Fibroblast of skin of scalp (primary cell): ENCODE measurements at places on chromosomes 1 and 21.

DNA sequence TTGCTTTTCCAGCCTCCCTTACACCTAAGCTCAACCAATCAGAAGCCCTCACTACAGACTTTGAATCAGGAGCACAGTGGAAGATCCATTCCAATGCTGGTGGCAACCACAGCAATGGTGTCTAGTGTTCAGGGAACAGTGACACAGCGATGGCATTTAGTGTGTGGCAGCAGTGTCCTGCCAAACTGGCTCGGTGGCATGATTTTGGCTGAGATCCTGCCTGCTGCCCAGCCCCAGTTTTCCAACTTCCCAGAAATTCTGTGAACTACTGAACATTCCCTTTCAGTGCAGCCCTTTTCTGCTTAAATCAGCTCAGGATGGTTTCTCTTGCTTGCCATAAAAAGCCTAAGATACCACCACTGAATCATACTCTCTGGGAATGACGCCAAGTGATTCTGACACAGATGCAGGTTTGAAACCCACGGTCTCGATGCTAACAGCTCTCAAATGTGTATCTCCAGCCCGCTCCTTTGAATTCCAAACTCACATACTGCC lies 8.8 kb downstream of the ASAP3 start:
- peak; percentile 88 for DNase-seq

DNA sequence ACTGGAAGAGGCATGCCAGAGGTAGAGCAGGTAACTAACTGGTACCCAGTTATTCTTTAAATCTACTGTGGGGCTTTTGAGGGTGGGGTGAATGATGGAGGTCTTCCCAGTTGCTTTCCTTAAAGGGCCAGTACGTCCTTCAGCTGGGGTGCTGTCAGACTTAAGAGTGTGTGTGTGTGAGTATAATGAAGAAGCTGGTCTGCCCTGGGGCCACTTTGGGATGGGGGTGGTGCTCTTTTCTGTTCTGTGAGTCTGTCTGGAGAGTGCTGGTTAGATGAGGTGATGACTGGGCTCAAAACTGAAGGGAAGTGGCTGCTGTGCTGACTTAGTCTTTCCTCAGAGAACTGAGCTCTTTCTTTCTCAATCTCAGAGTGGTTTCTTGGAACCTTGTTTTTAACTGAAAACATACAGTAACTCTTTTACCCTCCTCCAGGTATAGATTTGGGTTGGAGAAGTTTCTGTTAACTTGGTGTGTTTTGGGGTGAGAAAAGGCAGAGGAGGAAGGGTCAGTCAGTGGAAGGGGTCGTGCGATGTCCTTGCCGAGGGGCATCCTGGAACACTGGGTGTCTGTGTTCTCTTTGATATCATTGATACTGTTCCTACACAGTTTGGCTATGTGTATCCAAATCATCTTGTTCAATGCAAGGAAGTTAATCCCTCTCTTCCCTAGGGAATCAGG lies 746 bp downstream of the MACF1 start:
- DNase-seq, result peak; percentile 80

- DNase-seq, result no peak
Observed at GRCh38 chr1:162214202-162214601, 144.7 kb downstream of the NOS1AP start.

GRCh38 chr1:106584676-106585075 lies 471.8 kb upstream of the PRMT6 start:
- no peak for DNase-seq

GRCh38 chr1:1069711-1070676 lies 4.1 kb downstream of the RNF223 start:
- no peak for DNase-seq

- DNase-seq, result no peak
Observed at GRCh38 chr1:59146651-59147358, 150.1 kb upstream of the FGGY start.

DNA sequence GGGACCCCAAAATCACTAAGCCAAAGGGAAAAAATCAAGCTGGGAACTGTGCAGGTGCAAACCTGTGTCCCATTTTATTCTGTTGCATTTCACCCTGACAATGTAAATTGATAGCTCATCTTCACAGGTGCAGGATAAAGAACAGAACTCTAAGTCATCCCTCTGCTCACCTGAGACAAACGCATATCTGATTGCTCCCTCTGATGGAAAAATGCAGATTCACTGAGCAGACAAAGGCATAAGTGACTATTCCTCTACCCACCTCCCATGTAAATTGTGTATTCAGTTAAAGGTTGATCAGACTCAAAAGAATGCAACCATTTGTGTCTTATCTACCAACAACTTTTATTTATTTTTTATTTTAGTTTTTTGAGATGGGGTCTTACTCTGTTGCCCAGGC lies 644.2 kb downstream of the PTPRU start:
- DNase-seq, result no peak

- DNase-seq, result no peak
Observed at GRCh38 chr1:156691191-156691590, 14.0 kb upstream of the NES start.

DNA sequence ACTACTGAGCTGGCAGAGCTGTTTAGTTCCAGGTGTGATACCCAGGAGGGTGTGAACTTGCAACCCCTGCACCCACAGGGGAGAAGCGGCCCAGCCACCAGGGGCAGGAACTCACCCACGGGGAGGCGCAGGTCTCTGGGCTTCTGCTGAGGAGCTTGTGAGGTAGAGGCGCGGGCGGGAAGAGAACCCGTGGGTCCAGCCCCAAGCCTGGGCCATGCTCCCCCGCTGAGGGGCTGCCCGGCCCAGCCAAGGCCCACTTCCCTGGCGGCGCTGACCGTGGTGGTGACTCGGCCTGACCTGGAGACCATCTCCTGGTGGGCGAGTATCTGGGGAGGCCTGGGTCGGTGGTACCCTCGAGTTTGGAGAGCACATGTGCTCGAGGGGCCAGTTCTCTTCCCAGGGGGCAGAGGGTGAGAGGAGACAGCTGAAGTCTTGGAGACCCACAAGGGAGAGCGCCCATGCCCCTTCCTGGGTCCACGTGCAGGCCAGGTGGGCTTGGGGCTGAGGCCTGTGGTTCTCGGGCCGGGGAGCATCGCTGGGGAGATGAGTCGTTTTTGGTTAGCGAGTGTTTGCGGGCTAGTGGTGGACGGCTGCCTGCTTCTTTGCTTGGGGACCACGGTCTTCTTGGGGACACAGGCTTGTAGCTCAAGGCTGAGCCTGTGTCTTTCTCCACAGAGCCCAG lies 28.4 kb upstream of the EDN2 start:
- DNase-seq, result no peak

GRCh38 chr1:46401964-46402626 lies 8.0 kb downstream of the FAAH start:
- peak; percentile 85 for DNase-seq

GRCh38 chr1:230394134-230394533 lies 32.0 kb downstream of the PGBD5 start:
- DNase-seq, result no peak
